ENCODE measurements at places on chromosomes 13 and 19.

DNA sequence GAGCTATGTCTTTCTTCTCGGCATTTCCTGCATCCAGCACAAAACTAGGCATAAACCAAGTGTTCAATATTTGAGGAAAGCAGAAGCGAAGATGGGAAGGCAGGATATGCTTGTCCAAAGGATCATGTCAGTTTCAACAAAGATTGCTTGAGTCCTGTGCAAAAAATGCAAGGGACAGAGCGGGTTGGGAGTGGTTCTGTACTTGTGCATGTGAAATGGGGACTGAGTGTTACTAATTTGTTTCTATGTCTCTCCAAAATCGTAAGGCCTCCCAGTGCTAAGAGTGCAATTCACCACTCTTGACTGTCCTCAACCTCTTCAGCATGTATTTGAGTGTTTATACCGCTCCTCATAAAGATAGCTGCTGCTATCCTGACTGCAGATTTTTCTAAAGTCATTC lies 166.2 kb downstream of the DLEU7 start:
- DNase-seq, result no peak

DNA sequence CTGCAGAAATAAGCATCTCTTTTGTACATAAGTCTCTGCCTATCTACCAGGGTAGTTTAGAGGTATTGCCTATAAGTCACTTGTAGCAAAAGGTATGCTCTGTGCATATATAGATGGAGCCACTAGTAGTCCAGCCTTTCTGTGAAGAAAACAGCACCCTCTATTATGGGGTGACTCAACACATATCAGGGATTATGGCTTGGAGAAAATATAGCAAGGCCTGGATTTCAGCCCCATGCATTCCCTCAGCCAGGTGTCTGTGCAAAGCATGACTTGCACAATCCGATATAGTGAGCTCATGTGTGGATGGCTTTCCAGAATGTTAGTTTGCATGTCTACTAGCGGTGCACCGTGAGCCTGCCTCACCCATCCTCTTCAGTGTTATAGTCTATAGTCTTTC lies 13.4 kb upstream of the NALCN start:
- no peak for DNase-seq

GRCh38 chr19:35177377-35178274 lies 23.1 kb downstream of the FXYD5 start:
- no peak for DNase-seq

DNA sequence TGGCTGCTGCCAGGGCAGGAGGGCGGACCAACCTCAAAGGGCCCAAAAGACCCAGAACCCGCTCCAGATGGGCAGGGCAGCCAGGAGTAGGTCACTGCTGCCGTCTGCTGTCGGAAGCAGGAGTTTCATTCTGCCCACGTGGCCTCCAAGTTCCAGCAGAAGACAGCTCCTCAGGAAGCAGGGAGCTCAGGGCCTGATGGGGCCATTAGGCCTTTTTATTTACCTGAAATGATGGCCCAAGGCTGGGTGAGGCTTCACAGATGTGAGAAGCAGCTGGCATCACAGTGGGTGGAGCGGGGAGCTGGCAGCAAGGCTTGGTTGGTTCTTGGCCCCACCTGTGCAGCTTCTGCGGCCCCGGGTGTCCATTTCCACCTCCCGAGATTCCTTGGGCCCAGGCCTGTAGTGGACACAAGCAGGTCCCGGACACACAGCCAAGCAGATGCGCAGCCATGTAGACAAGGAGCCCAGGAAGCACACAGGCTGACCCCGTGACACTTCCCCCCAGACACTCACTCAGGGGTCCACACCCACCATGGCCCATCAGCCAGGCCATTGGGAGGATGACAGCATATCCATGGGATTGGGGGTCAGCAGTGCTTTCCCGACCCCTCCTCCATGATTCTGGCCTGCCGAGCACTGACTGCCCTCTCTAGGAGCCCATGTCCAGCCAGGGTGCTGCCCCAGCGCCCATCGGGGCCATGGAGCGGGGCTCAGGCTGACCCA lies 26.4 kb downstream of the C13orf46 start:
- no peak for DNase-seq

DNA sequence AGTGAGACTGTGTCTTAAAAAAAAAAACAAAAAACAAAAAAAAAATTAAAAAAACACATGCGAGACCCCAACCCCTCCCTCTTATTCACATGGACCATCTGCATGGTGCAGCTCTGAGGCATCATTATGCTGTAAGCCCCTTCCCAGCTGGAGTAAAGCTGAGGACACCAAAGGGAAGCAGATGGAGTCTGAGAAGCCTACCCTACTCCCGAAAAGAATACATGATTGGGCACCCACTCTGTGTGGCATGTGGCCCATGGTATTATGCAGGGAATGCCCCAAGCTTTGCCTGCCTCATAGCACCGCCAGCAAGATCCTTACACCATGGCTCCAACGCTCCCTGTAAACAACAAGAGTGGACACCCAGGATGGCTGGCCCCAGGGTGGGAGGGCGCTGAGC lies 4.7 kb downstream of the PTH2 start:
- no peak for DNase-seq
